ENCODE measurements at places on chromosomes 6 and 20. TPM values are rescaled to one million over a fixed set of nuclear protein-coding genes. Genes with fewer than 3 reads are reported as not detected.

OPRM1 gene
- total RNA-seq, result not detected

IMPG1 gene
- total RNA-seq, result not detected

RSPH9 gene
- 0.11 TPM for total RNA-seq

RAMACL gene
- total RNA-seq, result not detected

DNA sequence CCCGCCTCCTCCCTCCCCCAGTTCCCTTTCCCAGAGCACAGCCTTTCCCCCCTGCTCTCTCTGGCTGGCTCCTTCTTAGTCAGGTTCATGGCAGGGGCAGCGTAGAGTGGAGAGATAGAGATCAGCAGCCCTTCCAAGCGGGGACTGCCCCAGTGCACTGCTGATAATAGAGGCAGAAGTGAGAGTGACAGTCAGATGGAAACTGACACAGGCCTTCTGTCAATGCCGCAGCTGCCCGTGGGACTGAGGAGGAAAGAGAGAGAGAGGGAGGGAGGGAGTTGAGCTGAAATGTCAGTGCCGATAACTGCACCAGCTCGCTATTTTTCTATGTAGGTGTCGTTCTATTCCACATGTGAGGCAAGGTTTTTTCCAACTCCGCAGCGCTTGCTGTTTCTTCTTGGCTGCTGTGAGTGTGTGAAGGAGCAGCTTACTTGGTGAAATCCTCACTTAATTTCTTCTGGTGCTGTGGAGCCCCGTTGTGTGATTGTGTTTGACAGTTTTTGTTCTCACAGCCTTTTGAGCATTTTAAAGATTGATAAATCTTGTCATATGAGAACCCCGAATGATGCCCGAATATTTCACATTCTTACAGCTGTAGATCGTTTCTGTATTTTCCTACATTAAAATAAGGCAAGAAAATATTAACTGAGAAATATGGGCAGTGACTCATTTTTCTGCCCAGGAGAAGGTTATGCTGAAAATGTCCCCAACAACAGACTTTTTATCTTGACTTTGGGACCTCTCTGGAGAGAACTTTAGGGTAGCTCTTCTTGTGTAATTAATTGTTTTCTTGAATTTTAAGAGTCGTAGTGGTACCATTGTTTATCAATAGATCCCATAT, 386.4 kb upstream of the MMS22L start:
- H3K36me3 ChIP-seq, result no peaks in the 10 kb centered on the region
- DNase-seq, result peak; percentile 49
- H3K4me3 ChIP-seq, result no peak overlapping the region
- H3K27ac ChIP-seq, result no peak overlapping the region

DNA sequence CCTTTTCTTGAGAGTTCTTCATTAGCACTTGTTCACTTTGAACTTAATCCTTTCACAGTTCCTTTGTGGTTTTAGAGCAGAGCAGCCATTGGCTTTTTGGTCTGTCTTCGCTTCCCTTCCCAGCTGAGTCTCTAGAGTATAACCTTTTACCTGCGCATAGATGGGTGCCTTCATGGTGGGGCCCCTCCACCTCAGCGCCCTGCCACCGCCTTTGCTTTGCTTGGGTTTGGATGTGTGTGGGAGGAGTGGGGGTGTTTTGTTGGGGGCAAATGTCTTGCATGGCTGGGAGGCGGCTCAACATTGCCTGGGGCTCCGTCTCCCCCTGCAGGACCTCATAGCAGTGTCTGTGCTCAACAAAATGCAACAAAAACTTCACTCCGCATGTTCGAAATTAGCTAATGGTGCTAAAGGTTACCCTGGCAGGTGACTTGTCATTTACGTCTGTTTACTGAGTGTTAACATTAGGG, 11.9 kb downstream of the PYGB start:
- H3K4me1 ChIP-seq, result peaks cover 54% of the 10 kb centered on the region
- H3K27ac ChIP-seq, result peak overlapping the region; percentile 89
- DNase-seq, result peak; percentile 81
- no peaks in the 10 kb centered on the region for H3K27me3 ChIP-seq
- peaks cover 39% of the 10 kb centered on the region for H3K36me3 ChIP-seq
- peak overlapping the region; percentile 46 for H3K4me3 ChIP-seq

DNA sequence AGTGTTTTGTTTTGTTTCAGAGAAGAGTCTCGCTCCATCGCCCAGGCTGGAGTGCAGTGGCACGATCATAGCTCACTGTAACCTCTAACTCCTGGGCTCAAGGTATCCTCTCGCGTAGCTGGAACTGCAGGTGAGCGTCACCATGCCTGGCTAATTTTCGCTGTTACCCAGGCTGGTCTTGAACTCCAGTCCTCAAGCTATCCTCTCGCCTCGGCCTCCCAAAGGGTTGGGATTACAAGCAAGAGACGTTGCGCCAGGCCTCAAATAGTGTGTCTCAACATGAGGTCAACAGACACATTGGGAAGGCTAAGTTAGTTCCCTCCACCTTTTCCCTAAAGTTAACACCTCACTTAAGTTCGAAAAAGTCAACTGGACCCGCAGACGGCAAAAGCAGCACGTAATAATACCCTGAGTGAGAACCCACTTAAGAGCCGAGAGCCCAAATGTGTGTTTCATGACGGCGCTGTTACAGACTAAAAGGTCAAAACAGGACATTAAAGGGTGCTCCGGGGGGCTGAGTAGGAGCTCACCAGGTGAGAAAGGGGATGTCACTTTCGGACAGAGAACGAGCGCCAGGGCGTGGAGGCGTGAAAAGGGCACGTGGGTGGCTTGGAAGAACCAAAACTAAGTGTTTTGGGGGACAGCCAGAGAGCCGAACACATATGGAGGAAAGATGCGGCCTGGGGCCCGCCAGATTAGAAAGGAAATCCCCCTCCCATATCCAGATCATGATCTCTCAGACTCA, 499 bp downstream of the TTI1 start:
- no peaks in the 10 kb centered on the region for H3K27me3 ChIP-seq
- peak overlapping the region; percentile 88 for H3K4me3 ChIP-seq
- H3K36me3 ChIP-seq, result peaks cover 53% of the 10 kb centered on the region
- peaks cover 64% of the 10 kb centered on the region for H3K4me1 ChIP-seq
- peak overlapping the region; percentile 99 for H3K27ac ChIP-seq
- peak; percentile 84 for DNase-seq

GRCh38 chr6:166005401-166005943, 162.2 kb downstream of the TBXT start:
- no peaks in the 10 kb centered on the region for H3K36me3 ChIP-seq
- H3K4me3 ChIP-seq, result no peak overlapping the region
- DNase-seq, result no peak

- H3K27ac ChIP-seq, result no peak overlapping the region
- H3K27me3 ChIP-seq, result peaks cover 11% of the 10 kb centered on the region
- no peak for DNase-seq
- no peaks in the 10 kb centered on the region for H3K36me3 ChIP-seq
- peaks cover 10% of the 10 kb centered on the region for H3K4me1 ChIP-seq
Measured at GRCh38 chr20:57094991-57095390, 171.4 kb downstream of the BMP7 start.

DNA sequence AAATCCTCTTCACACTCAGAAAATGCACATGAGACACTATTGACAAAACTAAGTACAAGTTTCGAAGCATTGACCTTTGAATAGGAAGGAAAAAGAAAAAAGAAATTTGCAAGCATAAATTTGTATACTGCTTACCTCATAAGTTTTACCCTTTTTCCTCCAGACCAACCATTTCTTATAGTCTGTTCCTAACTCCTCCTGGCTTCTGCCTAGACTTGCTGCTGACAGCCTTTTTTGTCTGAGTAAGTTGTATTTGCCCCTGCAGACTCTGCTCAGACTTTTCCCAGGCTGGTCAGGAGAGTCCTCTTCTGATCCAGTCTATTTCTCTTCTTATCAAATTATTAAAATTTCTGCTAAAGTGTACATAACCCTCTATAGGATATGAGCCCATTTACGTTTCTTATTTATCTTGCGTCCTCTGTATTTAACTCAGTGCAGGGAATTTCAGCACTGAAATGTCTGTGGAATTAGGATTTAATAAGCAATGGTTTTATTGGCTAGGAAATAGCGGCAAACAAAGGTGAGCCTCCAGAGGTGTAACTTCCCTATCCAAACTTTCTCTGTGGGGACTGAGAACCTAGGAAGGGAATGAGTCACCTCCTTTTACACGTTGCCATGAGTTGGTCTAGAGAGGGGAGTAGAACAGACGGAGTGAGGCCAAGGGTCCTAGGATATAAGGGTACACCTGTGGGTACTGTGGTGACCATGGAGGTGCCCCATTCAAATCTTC, 207.1 kb upstream of the MARCKS start:
- H3K4me1 ChIP-seq, result no peaks in the 10 kb centered on the region
- no peak for DNase-seq
- H3K27me3 ChIP-seq, result peaks cover 4% of the 10 kb centered on the region
- no peaks in the 10 kb centered on the region for H3K36me3 ChIP-seq

DNA sequence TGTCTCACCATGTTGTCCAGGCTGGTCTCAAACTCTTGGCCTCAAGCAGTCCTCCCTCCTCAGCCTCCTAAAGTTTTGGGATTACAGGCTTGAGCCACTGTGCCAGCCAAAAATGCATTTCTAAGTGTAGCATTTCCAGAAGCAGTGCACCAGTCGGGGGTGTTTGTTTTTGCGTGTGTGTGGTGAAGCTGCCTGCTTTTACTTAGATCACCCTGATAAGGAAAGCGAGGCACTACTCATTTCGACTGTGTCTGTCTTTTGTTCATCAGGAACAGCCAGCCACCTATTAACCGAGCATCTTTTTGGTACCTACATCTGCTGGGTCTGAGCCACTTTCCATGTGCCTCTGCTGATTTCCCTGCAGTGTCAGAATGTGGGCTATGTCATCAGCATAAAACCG, 18.7 kb downstream of the SIRT5 start:
- DNase-seq, result no peak
- H3K27ac ChIP-seq, result no peak overlapping the region
- peaks cover 14% of the 10 kb centered on the region for H3K36me3 ChIP-seq
- H3K27me3 ChIP-seq, result no peaks in the 10 kb centered on the region

DNA sequence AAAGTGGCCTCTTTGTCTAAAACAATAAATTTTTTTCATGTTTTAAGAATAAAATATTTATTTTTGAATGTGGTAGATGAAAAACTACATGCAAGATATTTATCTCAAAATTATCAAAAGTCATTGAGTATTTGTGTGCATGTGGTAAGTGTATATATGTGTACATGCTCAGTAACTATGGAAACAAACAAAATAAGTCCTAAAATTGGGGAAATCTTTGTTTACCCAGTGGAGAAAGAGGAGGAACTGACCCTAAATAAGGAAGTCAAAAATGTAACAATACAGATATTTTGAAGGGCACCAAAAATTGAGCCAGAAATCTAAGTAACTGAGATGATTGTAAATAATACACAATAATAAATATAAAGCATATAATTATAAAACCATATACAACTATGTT, 639.2 kb downstream of the MAFB start:
- H3K36me3 ChIP-seq, result no peaks in the 10 kb centered on the region
- no peaks in the 10 kb centered on the region for H3K27me3 ChIP-seq
- no peak overlapping the region for H3K27ac ChIP-seq
- H3K4me3 ChIP-seq, result no peak overlapping the region

DNA sequence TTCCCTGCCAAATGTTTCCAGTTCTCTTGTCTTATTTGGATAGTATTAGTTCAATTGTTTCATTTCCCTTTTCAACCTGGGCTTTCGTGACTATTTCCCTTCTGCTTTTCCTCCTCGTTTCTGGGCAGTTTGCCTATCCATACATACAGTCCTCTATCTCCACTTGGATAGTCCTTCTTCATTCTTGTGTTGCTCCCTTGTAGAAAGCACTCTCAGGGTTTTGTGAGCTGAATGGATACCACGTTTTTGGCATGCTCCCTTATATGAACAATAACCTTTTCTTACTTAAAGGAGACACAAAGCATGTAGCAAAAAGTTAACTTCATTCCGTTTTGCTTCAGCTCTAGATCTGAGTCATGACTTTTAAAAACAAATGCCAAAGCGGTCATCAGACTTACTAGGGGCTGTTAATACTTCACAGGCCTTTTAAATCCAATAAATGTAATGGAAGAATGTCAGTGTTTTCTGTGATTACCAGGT, 16.6 kb downstream of the CRYBG1 start:
- no peak overlapping the region for H3K4me3 ChIP-seq
- H3K27ac ChIP-seq, result no peak overlapping the region
- DNase-seq, result no peak
- H3K4me1 ChIP-seq, result peaks cover 17% of the 10 kb centered on the region

GRCh38 chr20:7933346-7933745, 6.9 kb downstream of the HAO1 start:
- no peaks in the 10 kb centered on the region for H3K4me1 ChIP-seq
- H3K27ac ChIP-seq, result no peak overlapping the region
- H3K36me3 ChIP-seq, result no peaks in the 10 kb centered on the region
- no peak for DNase-seq
- H3K4me3 ChIP-seq, result no peak overlapping the region

GRCh38 chr6:83183082-83183828, 9.8 kb downstream of the PGM3 start:
- H3K4me3 ChIP-seq, result no peak overlapping the region
- no peak for DNase-seq
- no peaks in the 10 kb centered on the region for H3K27me3 ChIP-seq
- no peak overlapping the region for H3K27ac ChIP-seq

DNA sequence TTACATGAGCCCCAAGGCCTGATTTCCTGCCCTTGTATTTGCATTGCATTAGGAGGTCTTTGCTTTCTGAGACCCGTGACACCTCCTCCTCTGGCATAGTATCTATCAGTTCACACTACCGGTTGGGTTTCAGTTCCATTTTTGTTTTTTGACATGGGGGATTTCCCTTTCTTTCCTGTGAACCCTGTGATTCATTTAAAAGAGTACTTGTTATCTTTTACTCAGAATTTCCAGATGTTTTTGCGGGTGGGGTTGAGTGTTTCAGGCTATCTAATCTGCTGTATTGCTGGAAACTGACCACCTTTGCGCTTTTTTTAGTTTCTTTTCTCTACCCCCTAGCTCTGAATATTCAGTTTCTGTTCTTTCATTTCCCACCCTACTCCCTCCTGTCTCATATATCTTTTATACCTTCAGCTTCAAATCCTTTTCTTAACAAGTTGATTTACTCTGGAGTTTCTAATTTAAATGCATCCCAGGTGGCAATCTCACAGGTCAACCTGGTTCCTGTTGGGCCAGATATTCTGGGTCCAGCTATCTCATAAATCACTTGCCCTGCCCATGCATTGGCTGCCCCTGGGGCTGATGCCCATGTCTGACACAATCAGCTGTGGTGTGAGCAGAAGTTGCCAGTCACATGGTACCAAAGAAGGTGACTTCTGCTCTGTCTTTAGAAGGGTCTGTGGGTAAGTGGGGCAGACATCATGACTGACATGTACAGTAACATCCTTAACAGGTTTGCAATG, 14.3 kb upstream of the NCOA3 start:
- H3K27me3 ChIP-seq, result no peaks in the 10 kb centered on the region
- H3K27ac ChIP-seq, result peak overlapping the region; percentile 100
- H3K36me3 ChIP-seq, result peaks cover 10% of the 10 kb centered on the region

DNA sequence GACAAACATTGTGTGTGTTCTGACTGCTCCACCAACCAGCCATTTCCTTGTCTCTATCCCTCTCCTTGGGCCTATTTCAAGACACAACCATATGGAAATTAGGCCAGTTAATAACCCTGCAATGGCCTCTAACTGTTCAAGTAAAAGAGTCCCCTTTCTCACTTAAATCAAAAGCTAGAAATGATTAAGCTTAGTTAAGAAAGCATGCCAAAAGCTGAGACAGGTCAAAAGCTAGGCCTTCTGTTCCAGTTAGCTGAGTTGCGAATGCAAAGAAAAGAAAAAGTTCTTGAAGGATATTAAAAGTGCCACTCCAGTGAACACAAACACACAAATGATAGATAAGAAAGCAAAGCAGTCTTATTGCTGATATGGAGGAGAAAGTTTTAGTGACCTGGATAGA, 22.5 kb downstream of the SERINC1 start:
- H3K4me3 ChIP-seq, result no peak overlapping the region
- no peaks in the 10 kb centered on the region for H3K27me3 ChIP-seq
- H3K27ac ChIP-seq, result peak overlapping the region; percentile 31
- peaks cover 41% of the 10 kb centered on the region for H3K36me3 ChIP-seq
- H3K4me1 ChIP-seq, result peaks cover 11% of the 10 kb centered on the region

Data from activated CD8-positive, alpha-beta T cell treated with anti-CD3 and anti-CD28 coated beads for 36 hours (primary cell).